Activated CD4-positive, alpha-beta T cell treated with anti-CD3 and anti-CD28 coated beads for 4 hours (primary cell): ENCODE measurements at places on chromosomes 5 and 9.
A peak's percentile ranks its signal among the peaks of the same experiment; 100 is the strongest.

- no peak for DNase-seq
Observed at GRCh38 chr9:116394070-116394469, 240.5 kb downstream of the PAPPA start.

GRCh38 chr9:98409719-98410118, 154.3 kb upstream of the TBC1D2 start:
- DNase-seq: no peak

DNA sequence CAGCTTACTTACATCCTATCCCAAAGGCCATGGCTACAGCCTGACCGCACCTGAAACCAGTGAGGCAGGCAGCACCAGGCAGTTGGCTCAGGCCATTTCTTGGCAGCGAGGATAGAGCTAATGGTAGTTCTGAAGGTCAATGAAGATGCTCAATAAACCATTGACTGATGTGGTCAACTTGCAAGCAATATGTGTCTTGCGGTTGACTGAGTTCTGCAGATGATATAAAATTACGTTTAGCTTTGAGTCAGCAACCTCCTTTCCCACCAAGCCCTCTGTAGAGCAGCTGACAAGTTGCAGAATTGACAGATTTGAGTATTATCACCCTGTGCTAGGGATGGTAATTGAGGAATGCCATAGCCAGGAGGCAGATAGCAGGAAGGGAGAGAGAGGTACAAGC, 189.0 kb upstream of the PUM3 start:
- DNase-seq: no peak

DNA sequence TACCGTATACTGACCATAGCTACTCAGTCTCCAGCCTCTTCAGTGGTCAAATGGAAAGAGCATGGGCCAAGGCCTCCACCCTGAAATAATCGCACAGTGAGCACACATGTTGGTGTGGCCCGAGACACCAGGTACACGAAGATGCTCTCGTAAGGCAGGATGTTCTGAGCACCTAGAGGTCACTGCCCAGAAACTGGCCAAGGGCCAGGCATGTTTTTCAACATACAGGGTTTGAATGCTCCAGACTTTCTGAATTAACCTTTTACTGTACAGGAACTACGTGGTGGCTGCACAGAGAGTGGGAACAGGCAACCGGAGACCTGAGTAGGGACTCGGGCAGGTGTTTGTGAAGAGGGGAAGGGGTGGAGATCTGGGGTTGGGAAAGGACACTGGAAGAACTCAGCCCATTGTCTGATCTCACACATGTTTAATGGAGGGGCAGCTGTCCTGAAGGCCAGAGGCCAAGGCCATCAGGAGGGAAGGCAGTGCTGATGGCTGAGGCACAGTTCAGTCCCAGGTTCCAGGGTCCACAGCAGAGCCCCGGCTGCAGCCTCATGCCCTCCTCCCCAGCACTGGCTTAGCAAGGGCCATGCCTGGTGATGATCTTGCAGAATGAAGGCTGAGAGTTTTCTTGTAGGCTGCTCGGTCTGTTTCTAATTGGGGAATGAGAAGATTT, 48.5 kb upstream of the ANKRD18A start:
- DNase-seq: no peak

DNA sequence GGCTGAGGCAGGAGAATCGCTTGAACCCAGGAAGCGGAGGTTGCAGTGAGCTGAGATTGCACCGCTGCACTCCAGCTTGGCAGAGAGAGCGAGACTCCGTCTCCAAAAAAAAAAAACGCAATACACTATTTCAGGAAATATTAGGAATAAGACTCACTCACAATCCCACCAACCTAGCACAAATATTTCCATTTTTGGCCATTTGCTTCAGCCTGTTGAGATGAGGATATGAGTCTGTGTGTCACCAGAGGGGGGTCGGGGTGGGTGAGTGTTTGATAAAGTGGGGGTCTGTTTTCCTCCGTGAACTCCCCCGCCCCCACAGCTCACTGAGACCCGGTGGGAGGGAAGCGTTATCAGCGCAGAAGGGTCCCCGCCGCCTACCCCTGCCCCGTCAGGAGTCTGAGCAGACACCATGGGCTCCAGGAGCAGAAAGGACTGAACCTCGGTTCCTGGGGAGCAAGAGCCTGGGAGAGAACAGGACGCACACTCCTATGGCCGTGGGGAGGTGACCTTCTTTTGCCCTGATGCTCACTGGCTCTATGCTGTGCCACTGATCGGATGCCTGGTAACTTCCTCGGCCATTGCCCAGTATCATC, 153.8 kb upstream of the PHYKPL start:
- no peak for DNase-seq

GRCh38 chr5:173663352-173664153, 47.1 kb upstream of the BOD1 start:
- DNase-seq: no peak

GRCh38 chr9:3827175-3827574, 301.4 kb upstream of the RFX3 start:
- DNase-seq: no peak

GRCh38 chr5:163938595-163938994, 433.2 kb downstream of the MAT2B start:
- DNase-seq: no peak

DNA sequence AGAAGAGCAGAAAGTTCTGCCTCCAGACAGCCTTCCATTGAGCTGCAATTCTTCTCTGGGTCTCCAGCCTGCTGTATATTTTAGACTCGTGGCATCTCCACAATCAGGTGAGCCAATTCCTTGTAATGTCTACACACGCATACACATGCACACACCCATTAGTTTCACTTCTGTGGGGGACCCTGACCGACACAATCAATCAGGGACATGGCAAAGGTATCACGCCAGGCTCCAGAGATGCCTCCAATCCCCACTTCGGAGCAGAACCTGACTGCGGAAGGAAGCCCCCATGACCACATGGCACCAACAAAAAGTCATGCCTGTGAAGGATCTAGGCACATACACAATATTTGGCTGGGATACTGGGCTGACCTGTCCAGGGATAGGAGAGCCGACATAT, 21.4 kb downstream of the SEMA4D start:
- DNase-seq: no peak

GRCh38 chr5:154097031-154097430, 58.3 kb downstream of the MFAP3 start:
- DNase-seq: no peak

DNA sequence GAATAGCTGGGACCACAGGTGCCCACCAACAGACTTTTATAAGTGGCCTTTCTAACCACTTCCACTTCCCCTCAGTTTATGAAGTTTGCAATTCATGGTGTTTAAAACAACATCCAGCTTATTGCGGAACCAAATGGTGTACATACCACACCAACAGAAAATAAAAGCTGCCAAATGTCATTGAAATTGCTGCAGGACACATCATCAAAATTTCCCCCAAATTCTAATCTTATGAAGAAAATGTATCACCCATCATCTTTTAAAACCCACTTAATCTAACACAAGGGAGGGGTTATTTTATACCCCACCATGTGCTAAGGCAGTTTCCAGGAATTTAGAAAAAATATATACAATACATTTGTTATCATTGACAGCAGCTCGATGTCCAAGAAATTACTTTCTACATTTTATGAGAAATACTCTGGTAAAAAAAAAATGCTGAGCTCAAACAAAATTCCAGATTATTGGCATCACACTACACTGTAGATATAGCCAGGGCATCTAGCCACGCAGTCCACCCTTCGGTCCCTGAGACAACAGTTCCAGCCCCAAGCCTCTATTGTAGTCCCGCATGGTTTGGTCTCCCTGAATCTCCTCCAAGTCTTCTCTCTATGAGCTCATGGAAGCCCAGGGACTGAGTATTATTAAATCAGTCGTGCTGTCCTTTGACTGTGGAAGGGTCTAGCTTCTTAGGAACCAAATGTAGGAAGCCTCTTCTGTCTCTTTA, 372.8 kb upstream of the SLC30A5 start:
- no peak for DNase-seq

DNA sequence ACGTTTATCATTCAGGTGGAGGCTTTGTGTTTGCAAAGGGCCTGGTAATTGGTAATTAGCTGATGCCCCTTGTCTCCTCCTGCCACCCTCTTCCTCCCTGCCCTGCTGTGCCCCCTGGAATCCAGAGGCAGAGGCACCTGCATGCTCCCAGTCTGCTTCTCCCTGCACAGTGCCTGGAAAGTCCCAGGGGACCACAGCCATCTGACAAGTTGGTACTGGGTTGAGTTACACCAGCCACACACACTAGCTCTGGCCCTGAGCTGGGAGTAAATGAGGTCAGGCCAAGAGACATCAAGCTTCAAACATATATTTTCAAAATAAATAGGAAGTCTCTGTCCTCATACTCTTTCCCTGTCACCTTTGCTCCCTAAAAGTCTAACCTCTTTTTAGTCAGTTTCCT, 56.3 kb downstream of the INSYN2B start:
- DNase-seq: no peak

DNA sequence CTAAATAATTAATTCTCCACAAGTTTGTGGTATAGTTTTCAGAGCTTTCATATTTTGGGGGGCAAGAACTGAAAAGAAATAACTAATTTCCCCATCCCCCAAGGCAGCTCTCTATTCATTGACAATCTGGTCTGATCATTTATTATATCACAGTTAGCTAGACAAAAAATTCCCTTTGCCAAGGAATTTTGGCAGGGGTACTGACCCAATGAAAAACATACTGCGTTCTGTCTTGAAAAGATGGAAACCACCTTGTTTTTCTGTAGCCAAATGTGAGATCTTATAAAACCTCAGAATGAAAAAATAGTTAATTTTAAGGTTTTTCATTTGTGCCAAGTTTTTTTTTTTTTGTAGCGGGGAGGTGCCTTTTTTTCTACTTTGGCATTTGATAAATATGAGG, 1008.9 kb downstream of the EFNA5 start:
- no peak for DNase-seq

DNA sequence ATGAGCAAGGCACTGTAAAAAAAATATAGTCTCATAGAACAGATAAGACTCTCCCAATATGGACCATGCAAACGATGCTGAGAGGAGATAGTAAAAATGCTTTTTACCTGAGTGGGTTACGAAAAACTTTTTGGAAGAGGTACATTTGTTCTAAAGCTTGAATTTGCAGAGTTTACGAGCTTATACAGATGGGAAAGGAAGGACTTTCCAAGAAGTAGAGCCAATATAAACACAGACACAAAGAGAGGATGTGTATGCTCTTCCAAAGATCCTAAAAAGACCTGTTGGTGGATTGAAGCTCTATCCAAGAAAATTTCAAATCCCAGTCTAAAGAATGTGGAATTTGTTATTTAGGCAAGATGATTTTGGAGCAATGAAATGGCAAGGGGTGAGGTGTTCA, 127.1 kb upstream of the SLCO6A1 start:
- no peak for DNase-seq

DNA sequence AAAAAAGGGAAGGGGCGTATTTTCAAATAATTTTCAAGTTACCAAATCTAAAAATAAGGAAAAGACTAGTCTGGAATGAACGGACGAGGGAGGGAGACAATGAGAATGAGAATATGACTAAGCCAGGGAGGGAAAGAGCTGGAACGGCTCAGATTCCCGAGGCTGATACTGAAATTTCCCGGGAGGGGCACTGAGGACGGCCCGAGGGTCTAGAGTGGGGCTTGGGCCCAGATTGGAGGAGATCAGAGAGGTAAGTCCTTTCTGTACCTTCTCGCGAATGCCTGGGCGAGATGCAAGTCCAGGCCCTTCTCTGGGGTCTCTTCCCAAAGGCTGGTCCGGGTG, 3.4 kb upstream of the CCIN start:
- no peak for DNase-seq

GRCh38 chr9:18893046-18893445, 140.0 kb downstream of the SAXO1 start:
- no peak for DNase-seq

DNA sequence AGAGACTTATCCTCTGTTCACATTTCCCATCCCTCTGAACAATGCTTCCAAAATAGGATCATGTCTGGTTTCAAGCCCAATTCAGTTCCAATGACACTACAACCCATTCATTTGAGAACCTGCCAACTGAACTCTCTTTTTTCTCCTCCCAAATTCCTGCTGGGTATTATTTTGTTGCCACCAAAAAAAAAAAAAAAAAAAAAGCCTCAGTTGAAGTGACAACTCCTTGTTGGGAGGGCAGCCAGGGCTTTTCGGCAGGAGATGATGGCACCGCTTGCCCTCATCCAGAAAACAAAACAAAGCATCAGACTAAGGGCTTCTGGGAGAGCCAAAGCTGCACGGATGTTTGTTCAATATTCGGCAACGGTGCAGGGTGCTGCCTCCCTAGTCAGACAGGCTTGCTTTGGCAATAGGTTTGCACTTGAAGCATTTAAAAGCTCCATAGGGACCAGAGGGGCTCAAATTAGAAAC, 30.6 kb upstream of the TRIM32 start:
- DNase-seq: no peak

DNA sequence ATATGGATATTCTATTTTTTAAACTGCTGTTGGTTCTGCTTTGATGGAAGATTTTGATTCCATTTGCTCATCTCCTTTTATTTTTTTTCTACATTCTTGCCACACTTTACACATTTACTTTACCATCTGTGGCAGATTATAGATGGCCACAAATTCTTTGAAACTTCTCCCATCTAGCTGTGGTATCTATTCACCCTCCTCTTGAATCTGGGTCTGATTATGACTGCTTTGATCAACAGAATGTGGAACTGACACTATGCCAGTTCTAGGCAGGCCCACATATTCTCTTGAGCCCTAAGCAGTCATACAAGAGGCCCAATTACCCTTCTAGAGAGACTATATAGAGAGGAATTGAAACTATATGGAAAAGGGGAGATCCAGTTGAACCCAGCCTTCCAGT, 439.0 kb upstream of the PTGER4 start:
- DNase-seq: no peak

- DNase-seq: no peak
Observed at GRCh38 chr5:145536133-145536532, 299.0 kb downstream of the PRELID2 start.

- no peak for DNase-seq
Observed at GRCh38 chr5:124477062-124477461, 269.4 kb downstream of the ZNF608 start.

DNA sequence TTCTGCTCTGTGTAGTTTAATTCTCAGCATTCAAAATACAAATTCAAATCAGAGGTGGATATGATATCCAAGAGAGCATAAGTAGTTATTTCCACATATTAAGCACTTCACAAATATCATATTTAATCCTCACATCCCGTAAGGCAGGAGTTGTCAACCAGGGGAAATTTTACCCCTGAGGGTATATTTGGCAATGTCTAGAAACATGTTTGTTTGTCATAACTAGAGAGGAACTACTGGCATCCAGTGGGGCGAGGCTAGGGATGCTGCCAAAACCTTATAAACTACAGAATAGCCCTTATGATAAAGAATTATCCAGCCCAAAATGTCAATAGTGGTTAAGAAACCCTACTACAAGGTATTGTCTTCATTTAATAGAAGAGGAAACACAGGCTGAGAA, 619.4 kb downstream of the SLCO4C1 start:
- DNase-seq: no peak

GRCh38 chr5:172786736-172787462, 15.9 kb upstream of the DUSP1 start:
- no peak for DNase-seq

- peak; percentile 16 for DNase-seq
Observed at GRCh38 chr5:135324897-135325650, 74.0 kb downstream of the MACROH2A1 start.

DNA sequence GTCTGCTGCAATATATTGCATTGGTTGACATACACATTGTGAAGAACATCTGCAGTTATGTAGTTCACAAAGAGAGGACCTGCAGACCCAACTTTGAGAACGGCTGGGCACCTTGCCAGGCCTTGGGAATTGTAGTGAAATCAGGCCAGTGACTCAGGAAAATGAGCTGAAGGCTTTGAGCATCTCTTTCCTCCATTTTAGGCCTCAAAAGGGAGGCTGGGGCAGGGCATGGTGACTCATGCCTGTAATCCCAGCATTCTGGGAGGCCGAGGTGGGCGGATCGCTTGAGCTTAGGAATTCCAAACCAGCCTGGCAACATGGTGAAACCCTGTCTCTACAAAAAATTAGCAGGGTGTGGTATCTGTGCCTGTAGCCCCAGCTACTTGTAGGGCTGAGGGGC, 1.4 kb upstream of the IPPK start:
- DNase-seq: no peak
